Heart right ventricle (tissue), 16 donors: ENCODE measurements at places on chromosomes 13 and 19. TPM values are rescaled to one million over a fixed set of nuclear protein-coding genes. Genes with fewer than 3 reads are reported as not detected.

- DNase-seq: peak; percentile 67
Observed at GRCh38 chr19:16461630-16462051, 10.1 kb downstream of the EPS15L1 start.

DNA sequence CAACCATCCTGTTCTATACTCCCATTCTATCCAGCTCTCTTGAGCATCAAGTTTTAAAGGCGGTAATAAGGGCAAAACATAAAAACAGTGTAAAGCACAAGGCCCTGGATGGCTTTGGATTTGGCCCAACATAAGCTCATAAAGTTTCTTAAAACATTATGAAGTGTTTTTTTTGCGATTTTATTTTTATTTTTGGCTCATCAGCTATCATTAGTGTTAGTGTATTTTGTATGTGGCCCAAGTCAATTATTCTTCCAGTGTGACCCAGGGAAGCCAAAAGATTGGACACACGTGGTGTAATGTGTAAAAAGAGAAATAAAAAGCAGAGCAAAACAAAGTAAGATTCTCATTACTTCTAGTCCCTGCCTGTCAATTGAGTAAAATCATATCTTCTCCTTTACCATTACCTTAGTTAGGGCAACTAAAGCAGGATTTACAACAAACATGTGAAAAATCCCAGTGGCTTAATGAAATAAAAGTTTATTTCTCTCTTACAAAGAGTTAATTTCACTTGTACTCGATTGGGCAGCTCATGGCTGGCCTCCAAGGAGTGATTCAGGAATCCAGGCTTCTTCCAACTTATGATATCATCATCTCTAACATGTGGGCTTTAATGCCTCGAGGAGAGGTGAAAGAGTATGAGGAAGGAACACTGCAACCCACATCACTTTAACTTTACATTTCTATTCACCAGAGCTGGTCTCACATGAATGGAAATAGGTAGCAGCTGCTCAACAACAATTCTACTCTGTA, 725.2 kb upstream of the SLITRK1 start:
- DNase-seq: no peak

- DNase-seq: no peak
Observed at GRCh38 chr13:99610702-99611289, 109.5 kb downstream of the TM9SF2 start.

DNA sequence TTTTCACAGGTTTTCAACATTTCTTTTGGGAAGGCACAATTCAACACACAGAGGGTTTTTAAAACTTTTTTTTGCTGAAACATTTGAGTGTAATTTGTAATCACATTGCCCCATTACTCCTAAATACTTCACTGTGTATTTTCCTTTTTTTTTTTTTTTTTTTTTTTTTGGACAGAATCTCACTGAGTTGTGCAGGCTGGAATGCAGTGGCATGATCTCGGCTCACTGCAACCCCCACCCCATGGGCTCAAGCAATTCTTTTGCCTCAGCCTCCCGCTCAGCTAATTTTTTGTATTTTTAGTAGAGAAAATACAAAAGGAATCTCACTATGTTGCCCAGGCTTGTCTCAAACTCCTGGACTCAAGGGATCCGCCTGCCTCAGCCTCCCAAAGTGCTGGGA, 14.8 kb upstream of the DNAJC15 start:
- DNase-seq: no peak

- DNase-seq: peak; percentile 84
Observed at GRCh38 chr19:15123900-15124299, 16.7 kb downstream of the SYDE1 start.

GRCh38 chr13:110444226-110444653, 117.3 kb downstream of the RAB20 start:
- DNase-seq: no peak

DNA sequence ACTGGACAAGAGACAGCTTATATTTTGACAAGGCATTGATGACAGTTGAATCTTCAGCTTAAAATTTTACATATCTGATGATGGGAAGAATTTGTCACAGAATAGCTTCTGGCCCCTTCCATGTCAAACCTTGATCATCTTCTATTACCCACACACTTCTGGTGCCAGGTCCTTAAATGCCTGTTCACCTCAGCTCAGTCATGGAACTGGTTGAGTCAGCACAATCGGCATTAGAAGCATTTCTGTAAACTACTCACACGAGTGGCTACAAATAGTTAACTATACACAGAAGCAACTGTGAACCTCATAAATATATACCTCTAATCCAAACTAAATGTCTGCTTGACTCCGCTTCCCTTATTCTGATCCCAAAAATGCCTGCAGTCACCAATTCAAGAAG, 161.2 kb downstream of the FOXO1 start:
- no peak for DNase-seq

GRCh38 chr13:41054212-41054877, 7.0 kb upstream of the WBP4 start:
- DNase-seq: no peak

- no peak for DNase-seq
Observed at GRCh38 chr13:30831515-30831914, 74.6 kb upstream of the MEDAG start.

DNA sequence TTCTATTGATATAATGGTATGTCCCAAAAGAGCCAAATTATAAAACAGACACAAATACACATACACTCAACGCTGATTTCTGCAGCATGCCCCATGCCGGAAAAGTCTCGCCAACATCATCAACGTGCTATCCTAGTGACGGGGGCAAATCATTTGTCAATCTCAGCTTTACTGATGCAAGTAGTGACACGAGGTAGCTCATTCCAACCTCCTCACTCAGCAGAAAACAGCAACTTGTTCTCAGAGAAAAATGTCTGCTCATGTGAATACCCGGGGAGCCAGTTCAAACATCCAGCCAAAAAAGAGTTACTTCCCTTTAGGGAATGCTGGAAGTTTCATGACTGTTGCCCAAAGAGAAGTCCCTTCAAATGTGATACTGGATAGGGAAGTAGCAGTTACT, 46.3 kb downstream of the SOX21 start:
- DNase-seq: no peak

DNA sequence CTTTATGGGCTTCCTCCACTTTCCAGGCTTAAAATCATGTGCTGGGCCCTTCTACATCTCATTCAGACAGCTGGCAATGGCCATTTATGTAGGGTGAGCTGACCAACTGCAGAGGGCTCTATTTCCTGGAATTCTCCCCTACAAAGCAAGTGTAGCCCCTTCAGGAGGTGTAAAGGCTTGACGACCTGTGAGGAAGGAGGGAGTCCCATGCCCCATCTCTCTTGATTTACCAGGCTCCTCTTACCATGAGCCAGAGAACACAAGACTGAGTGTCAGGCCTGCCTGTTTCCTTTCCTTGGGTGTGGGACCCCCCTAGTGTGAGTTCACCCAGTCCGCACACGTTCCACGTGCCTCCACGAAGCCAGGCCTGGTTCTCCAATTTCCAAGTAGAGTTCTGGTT, 16.6 kb downstream of the ZNF536 start:
- no peak for DNase-seq

- DNase-seq: no peak
Observed at GRCh38 chr13:75787249-75787928, 151.3 kb downstream of the LMO7 start.

- no peak for DNase-seq
Observed at GRCh38 chr13:76937281-76937820, 11.0 kb upstream of the ACOD1 start.

DNA sequence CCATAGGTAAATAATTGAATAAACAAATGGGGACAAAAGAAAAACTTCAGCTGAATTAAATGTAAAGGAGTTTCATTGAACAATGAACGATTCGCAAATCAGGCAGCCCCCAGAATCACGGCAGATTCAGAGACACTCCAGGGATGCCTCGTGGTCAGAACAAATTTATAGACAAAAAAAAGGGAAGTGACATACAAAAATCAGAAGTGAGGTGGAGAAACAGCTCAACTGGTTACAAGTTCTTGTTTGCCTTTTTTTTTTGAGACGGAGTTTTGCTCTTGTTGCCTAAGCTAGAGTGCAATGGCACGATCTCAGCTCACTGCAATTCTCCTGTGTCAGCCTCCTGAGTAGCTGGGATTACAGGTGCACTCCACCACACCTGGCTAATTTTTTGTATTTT, 5.7 kb downstream of the ZNF566 start:
- DNase-seq: no peak

DNA sequence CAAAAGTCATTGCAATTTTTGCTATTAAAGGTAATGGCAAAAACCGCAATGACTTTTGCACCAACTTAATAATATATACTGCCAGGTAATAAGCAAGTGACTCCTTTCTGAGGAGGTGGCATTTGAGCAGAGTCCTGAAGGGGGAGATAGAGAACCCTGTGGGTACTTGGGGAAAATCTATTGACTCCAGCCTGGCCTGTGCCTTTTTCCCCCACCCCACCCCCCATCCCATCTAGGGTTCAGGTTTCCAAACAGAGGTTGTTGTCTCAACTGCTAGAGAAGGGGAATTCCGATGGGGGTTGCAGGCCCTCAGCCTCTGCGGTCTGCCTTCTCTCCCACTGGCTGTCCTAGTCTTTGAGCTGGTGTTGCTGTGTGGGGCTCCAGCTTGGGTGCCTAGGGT, 11.5 kb downstream of the S1PR2 start:
- no peak for DNase-seq

Gene FUT1
- 5.7 TPM for total RNA-seq

Gene STOML3
- not detected for total RNA-seq
